Occipital lobe (tissue), 3 donors: ENCODE measurements at places on chromosomes 12 and 14. TPM values are rescaled to one million over a fixed set of nuclear protein-coding genes. Genes with fewer than 3 reads are reported as not detected.

The AICDA gene
- total RNA-seq: not detected

The TROAP gene
- total RNA-seq: 1.2 TPM

The COX8C gene
- not detected for total RNA-seq

The SLCO1B1 gene
- 0.16 TPM for total RNA-seq
